ENCODE measurements at places on chromosomes 3 and 15. TPM values are rescaled to one million over a fixed set of nuclear protein-coding genes. Genes with fewer than 3 reads are reported as not detected.

DNA sequence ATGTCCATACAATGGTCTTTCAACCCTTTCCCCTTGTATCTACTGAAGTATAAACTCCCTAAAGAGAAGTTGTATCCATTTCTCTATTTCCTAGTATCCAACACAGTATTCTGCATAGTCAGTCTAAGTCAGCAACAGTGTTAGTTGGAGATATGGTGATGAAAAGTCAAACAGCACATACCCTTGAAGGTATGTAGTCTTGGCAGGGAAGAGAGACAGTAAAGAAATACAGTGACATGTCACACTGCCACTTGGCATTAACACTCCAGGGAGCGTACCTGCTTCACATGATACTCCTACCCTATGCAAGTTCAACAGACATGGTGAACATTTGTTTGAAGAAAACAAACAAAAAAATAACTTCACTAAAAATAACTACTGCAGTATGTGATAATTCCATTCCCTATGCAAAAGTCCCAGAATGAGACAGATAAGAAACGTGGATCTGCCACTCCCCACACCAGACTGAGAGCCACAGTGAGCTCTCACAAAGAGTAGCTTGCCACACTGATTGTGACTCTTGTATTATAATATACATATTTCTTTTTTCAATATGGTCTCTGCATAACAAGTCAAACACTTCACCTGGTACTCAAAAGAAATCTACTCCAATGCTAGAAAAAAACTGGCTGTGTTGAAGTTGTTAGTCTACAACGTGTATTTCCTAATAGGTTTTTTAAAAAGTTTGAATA, 5.9 kb downstream of the PDCD10 start:
- H3K36me3 ChIP-seq = no peaks in the 10 kb centered on the region
- peak overlapping the region; percentile 23 for H3K27ac ChIP-seq
- H3K27me3 ChIP-seq = no peaks in the 10 kb centered on the region
- DNase-seq = no peak
- peaks cover 40% of the 10 kb centered on the region for H3K4me1 ChIP-seq

- no peak for DNase-seq
- peak overlapping the region; percentile 67 for H3K4me3 ChIP-seq
- H3K4me1 ChIP-seq = peaks cover 30% of the 10 kb centered on the region
Observed at GRCh38 chr15:25481208-25481859, 42.5 kb upstream of the UBE3A start.

The GPR87 gene
- not detected for total RNA-seq

DNA sequence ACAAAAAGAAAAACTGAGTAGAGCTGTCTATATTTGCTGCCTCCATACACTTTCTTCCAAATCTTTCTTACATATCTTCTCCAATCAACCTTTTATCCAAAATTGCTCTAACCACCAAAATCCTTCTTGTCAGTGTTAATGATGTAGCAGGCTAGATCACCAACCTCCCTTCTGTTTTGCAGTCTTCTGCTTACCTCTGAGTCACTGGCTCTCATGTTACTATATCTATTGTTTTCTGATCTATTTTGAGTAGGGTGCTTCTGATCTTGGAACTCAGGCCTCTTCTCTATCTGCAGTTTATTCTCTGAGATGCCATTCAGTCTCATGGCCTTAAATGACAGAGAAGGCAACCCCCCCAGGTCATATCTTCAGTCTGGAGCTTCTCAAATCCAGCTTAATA, 26.3 kb upstream of the AADAC start:
- peaks cover 1% of the 10 kb centered on the region for H3K36me3 ChIP-seq
- no peak overlapping the region for H3K27ac ChIP-seq
- no peak for DNase-seq
- no peaks in the 10 kb centered on the region for H3K27me3 ChIP-seq

DNA sequence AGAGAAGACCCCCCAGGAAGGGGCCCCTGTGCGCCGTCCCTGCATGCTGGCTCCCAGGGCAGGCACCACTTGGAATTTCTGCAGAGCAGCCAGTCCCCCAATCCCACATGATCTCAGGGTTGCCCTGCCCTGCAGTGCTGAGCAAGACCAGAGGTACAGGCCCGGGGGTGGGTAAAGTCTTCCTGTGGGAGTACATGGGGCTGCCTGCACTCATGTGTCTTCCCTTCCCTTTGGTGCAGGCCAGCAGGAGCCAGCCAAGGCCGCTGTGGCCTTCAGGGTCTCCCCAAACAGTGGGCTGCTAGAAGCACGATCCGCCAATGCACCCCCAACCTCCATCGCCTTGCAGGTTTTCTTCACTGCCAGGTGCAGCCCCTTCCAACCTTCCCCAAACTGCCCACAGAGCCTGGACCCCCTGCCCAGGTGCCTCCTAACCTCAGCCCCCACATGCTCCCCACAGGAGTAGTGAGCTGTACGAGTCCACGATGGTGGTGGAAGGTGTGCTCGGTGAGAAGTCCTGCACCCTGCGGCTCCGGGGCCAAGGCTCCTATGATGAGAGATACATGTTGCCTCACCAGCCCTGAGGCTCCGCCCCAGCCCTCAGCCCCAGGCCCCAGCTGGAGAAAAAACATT, 15.0 kb downstream of the ACAA1 start:
- DNase-seq = no peak
- H3K27ac ChIP-seq = no peak overlapping the region
- H3K27me3 ChIP-seq = no peaks in the 10 kb centered on the region
- H3K4me3 ChIP-seq = no peak overlapping the region

The ACKR2 gene
- 0.60 TPM for total RNA-seq

DNA sequence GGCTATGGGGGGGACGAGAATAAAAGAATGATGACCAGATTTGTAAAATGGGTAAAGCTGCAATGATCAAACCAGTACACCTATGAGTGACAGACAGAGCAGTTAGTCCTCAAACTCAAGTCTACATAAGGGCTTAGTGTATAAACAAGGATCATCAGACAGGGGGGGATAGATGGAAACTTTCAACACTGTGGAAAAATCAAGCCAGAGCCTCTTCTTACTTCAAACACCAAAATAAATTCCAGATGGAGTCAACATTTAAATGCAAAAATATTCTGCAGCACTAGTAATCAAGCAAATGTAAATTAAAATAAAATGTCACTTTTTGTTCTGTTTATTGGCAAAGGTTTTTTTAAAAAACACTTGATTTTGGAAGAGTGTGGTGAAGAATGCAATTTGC, 205.9 kb upstream of the RGMA start:
- H3K27ac ChIP-seq = no peak overlapping the region
- H3K4me1 ChIP-seq = no peaks in the 10 kb centered on the region
- H3K36me3 ChIP-seq = no peaks in the 10 kb centered on the region
- no peak overlapping the region for H3K4me3 ChIP-seq
- DNase-seq = no peak

The NR2E3 gene
- total RNA-seq = not detected

GRCh38 chr3:102497571-102497970, 62.8 kb downstream of the ZPLD1 start:
- H3K36me3 ChIP-seq = no peaks in the 10 kb centered on the region
- H3K4me1 ChIP-seq = no peaks in the 10 kb centered on the region
- H3K4me3 ChIP-seq = no peak overlapping the region
- H3K27me3 ChIP-seq = no peaks in the 10 kb centered on the region
- no peak for DNase-seq

DNA sequence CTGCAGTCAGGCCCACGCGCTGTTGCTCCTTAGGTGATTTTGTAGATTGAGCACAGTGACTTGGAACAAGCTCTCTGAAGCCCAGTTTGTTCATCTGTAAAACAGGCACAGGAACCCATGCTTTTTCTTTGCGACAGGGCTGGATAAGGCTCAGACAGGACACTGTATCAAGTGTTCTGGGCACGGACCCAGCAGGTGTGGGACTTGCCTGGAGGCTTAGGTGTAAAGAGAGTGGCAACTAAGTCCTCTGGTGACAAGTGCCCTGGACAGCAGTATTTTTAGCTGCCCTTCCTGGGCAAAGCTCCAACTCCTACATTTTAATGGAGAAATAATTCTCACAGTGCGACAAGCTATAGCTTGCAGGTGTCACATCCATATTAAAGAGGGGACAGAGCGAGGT, 32.2 kb downstream of the CD276 start:
- peaks cover 6% of the 10 kb centered on the region for H3K36me3 ChIP-seq
- DNase-seq = no peak
- H3K27me3 ChIP-seq = no peaks in the 10 kb centered on the region
- H3K4me1 ChIP-seq = peaks cover 1% of the 10 kb centered on the region
- H3K27ac ChIP-seq = no peak overlapping the region

All from progenitor cell of endocrine pancreas (in vitro differentiated cells).